ENCODE measurements at places on chromosomes 12 and 14.

DNA sequence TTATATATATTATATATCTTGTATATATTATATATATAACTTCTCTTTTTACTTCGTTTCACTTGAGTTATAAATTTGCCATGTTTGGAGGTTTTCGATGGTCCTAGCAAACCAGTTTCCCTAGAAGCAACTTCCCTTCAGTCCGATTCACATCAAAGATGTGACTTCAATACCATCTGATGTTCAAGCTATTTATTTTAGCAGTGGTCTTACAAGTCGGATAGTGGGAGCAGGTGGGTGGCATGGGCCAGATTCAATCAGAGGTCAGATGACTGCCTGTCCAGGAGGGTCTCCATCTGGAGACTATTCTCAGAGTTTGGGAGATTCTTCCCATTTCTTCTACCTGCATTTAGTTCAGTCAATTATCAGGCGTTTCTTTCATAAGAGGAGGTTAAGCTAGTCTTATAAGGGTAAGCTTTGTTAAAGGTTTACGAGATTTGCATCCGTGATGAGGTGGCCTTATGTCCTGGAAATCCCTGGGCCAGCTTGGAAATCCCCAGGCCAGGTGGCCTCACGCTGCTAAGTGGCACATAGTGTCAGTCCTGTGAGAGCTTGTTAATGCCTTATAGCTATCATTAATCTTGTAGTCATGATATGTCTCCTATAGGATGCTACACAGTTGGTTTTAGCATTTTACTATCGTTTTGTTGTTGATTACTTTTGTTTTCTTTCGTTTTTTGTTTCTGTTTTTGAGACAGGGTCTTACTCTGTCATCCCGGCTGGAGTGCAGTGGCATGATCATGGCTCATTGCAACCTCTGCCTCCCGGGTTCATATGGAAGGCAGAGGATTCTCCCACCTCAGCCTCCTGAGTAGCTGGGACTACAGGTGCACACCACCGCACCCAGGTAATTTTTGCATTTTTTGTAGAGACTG lies 145.8 kb downstream of the BICD1 start:
- no peak for DNase-seq

DNA sequence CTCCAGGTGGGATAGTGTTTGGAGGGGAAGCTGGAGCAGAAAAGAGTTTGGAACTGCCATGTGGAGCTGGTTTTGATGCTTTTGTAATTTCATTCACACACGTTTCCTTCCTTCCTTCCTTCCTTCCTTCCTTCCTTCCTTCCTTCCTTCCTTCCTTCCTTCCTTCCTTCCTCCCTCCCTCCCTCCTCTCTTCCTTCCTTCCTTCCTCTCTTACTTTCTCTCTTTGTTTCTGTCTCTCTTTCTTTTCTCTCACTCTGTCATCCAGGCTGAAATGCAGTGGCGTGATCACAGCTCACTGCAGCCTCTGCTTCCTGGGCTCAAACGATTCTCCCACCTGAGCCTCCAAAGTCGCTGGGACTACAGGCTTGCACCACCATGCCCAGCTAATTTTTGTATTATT lies 168.0 kb upstream of the ARID2 start:
- DNase-seq, result no peak

DNA sequence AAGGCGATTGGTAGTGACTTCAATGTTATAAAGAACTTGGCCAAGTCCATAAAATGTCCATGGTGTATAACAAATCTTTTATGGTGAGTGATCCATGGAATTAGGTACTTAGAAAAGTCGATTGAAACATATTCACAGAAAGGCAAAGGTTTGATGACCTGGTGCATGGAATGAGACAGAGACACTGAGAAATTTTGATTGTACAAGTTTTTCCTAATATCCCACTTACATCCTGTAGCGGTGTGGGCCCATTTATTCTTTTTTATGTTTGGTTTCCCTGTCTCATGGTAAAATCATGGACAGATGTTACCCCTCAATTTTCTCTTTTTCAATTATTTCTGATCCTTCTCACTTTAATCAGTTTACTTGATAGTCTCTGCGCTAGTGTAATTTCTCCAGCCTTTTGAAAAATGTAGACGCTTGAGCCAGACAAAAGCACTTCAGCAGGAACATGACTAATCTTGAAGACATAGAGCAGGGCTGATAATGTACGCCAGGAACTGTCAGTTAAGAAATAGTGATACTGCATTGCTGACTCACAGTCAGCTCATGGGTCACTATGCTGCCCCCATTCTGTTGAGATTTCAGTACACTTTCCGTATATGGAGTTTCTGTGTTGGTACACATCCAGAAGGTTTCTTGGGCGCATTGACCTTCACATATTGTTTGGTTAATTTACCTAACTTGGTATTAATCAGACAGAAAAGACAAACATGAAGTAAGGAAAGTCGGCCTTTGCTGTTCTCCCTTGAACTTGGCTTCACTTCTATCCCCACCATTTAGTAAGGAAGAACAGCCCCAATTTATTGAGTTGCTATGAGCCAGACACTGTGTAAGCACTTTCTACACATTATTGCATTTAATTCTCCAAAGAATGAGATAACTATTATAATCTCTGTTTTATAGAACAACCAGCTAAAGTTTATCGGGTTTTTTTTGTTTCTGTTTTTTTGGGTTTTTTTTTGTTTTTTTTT lies 841.7 kb downstream of the DIO2 start:
- DNase-seq, result no peak

- no peak for DNase-seq
Observed at GRCh38 chr12:128818065-128819022, 5.4 kb downstream of the SLC15A4 start.

- no peak for DNase-seq
Observed at GRCh38 chr12:50213439-50213838, 46.3 kb upstream of the CERS5 start.

DNA sequence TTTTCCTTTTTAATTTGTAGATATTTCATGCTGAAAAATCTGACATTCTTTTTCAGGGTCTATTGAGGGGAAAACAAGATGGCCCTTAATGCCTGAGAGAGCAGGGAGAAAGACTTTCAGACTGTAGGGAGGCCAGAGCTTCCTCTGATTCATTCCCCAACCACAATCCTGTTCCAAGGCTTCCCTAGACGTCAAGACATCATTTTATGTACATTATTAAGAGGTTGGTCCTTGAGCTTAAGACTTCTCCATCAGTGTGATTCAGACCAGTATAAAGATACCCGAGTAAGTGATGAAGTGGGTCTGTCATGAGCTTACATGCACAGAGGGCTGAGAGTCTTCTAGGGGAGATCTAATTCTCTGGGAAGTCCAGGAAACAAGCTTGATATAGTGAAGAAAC lies 57.3 kb downstream of the AVPR1A start:
- DNase-seq, result no peak

DNA sequence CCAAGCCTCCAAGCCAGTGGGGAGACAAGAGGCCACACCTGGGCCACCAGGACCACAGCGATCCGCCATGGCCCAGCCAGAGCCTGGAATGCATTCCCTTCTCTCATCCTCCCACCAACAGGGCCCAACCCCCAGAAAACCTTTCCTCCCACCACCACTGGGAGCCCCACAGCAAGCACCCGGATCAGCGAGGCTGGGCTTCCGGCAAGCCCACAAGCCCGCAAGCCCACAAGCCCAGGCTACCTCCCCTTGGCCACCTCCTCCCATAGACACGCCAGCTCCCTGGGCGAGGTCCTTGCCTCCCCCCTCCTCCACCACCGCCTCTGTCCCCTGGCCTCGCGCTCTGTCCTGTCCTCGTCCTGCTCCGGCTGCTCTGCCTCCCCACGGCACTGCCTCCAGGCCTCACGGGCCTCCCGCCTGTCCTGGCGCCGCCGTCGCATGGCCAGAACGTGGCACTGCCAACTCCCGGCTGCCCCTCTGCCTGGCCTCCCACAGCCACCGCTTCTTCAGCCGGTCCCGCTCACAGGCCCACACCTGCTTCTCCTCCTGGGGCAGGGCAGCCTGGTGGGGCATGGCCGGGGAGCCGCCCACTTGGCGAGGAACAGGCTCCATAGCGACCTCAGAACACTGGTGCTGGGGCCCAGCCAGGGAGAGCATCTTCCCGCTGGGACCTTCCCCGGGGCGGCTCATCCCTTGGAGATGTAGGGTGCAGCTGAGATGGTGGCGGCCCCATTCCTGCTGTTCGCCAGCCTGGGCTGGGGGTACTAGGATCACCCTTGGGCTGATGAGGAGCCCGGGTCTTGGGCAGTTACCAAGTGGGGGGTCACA lies 5.6 kb downstream of the CDK2AP1 start:
- no peak for DNase-seq

DNA sequence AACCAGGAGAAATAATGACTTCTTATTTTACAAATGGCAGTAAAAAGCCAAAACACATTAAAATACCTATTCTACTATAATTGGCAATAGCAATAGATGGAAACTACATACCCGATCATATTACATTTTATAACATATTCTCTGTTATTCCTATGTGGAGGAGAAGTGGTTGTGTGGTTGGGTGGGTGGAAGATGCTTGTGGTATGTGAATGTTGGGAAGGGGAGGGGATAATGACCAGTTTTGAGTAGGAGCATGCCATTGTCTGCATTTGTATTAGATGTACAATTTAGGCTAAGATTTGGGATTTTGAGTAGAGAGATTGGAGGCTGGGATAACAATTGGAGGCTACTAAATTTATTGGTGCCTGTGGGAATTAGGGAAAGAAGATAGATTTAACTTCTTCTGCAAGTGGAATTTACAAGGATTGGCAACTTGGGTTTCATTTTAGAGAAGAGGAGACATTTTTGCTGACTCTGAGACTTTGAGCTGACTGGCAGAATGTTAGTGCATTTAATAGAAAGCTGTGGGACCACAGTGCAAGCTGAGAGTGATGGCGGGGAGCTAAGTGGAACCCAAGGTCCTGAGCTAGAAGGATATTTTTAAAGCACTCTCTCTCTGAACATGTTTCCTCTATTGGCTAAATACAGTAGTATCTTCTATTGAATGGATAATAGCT lies 65.2 kb downstream of the SLC16A7 start:
- DNase-seq, result no peak

DNA sequence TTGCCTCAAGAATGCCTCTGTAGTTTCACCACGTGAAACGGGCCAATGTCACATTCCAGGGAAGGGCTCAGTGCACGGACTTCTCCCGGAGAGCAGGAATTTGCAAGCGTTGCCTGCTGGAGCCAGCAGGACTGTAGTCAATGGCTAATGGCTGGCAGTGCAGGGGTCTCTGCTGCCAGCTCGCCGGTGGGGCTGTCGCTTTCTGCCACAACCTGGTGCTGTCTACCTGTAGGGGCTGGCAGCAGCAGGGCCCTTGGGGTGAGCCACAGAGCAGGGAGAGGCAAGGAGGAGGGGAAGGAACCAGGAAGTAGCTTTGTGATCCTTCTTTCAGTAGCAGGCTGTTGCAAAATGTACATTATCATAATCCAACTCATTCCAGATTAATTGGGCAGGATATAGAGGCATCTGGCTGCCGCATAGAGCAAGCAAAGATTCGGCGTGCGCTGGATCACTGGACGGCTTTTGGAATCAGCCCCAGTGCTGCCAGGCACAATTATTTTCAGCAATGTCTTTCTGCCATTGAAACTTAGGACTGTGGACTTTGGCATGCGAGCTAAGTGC lies 114.1 kb downstream of the PAPOLA start:
- no peak for DNase-seq

DNA sequence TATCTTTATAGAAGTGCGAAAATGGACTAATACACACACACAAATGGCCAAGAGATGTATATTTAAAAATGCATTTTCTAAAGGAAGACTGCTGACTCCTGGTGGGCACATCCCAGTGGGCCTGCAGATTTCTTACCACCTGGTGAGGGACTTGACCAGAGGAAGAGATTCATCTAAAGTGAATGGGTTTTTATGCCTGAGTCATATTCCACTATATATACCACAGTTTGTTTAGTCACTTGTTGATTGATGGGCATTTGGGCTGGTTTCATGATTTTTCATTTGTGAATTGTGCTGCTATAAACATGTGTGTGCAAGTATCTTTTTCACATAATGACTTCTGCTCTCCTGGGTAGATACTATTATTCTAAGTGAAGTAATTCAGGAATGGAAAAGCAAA lies 277.3 kb downstream of the SLC16A7 start:
- DNase-seq, result no peak

DNA sequence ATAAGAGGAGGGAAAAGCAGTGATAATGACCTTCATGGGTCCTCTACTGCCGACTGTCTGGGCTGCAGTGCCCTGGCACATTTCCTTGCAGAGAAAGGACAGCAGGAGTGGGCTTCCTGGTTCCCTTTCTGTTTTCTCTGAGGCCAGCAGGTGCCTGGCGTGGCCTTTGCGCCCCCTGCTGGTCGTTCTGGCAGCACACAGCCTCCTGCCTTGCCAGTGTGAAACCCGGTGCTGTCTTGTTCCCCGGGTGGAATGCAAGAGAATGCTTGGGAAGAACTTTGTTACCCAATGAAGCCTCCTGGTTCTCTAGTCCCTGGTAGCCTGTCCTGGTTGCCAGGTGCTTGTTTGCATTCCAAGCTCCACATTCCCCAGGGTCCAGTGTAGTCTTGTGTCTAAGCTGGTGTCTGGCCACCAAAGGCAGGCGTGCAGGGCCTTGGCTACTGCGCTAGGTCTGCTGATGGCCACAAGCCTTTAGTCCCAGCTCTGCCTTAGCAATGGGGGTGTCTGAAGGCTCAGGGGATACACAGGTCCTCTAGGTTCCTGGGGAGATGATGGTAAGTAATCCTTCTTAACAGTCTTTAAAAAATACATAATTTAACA lies 1392.4 kb upstream of the TMEM132C start:
- DNase-seq, result peak; percentile 7

- DNase-seq, result no peak
Observed at GRCh38 chr12:29054858-29055663, 94.0 kb upstream of the FAR2 start.

GRCh38 chr12:6570264-6570887 lies 2.3 kb upstream of the NOP2 start:
- DNase-seq, result no peak

DNA sequence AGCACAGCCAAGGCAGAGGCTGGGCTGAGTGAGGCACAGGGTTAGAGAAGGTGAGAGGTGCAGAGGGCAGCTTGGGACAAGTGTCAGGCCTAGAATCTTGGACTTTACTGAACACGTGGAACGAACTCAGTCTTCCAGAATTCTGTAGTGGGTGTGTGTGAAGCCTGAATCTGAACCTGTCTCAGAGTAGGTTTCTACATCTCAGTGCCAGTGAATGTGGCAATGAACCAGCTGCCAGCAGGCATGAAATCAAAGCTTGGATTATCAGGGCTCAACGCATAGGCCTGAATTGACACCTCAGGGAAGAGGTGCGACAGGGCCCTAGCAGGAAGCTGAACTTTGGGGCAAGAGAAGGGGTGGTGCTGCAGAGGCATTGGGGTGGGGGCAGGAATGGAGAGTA lies 104.6 kb downstream of the SAMD4A start:
- no peak for DNase-seq

- no peak for DNase-seq
Observed at GRCh38 chr12:126772171-126772864, 1494.7 kb upstream of the TMEM132C start.

GRCh38 chr12:26847431-26847830 lies 14.4 kb upstream of the ITPR2 start:
- no peak for DNase-seq

GRCh38 chr12:79127271-79127751 lies 262.7 kb downstream of the SYT1 start:
- no peak for DNase-seq

- no peak for DNase-seq
Observed at GRCh38 chr12:88339254-88339949, 197.3 kb downstream of the TMTC3 start.

Data from NCI-H187 (cell line).